ENCODE measurements at places on chromosomes 2 and 18.

GRCh38 chr2:23330214-23330613 lies 54.8 kb upstream of the KLHL29 start:
- DNase-seq: no peak

GRCh38 chr18:57621246-57621604 lies 411 bp downstream of the NARS1 start:
- no peak for DNase-seq

DNA sequence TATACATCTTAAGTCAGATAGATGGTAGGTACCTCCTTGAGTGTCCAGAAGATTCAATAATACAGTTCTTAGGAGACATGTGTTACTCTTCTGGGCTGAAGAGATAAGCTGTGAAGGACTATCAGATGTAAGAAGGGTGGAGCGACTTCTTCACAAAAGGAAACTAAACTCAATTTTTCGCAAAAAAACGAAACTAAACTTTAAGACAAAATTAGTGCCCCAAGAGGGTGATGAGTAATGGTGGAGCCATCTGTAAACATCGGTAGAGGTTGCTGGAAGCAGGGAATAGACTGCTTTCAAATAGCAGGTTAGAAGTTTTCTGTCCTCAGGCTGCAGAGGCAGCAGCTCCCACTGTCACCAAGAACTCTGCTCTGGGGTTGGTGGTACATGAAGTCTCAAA lies 111.6 kb upstream of the TACR1 start:
- DNase-seq: no peak

- no peak for DNase-seq
Measured at GRCh38 chr2:233062451-233062850, 2.3 kb downstream of the INPP5D start.

- no peak for DNase-seq
Measured at GRCh38 chr18:57585855-57586250, 649 bp downstream of the FECH start.

GRCh38 chr2:238428866-238429265 lies 2.1 kb downstream of the ASB1 start:
- DNase-seq: no peak

DNA sequence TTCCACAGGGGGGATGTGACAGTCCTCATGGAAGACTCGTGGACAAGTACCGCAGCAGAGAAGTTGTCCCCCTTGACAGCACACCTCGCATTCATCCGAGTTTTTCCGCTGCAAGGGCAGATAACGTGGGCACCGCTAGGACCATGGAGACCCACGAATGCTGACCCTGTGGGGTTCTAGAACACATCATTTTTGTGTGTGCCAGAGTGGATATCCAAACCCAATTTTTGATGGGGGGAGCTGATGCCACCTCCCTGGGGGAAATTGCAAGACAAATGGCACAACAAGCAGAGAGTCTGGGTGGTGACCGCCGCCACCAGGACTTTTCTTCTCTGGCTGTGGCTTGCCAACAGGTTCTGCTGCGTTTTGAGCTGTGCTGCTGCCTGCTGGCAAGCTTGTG lies 46.9 kb downstream of the SP110 start:
- DNase-seq: no peak

DNA sequence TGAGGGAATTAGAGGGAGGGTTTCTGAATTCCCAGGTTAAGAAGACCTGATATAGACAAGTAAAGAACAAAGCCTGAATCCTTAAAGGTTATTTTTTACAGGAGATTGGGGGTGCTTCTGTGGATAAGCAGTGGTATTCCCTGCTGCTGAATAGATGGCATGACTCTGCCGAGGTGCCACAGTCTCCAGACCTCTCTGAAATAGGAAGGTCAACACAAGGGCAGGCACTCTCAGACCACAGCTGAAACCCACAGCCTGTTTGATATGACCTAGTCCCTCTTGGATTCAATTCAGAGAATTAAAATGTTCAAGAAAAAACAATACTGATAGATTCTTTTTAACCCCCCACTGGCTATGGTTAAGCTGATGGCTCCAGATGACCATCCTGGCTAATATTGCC lies 259.3 kb downstream of the PTGR3 start:
- no peak for DNase-seq

GRCh38 chr18:45571714-45572113 lies 43.6 kb upstream of the SLC14A2 start:
- DNase-seq: no peak

- DNase-seq: no peak
Measured at GRCh38 chr2:98058191-98058975, 28.6 kb upstream of the VWA3B start.

GRCh38 chr2:43576981-43577892 lies 18.6 kb downstream of the THADA start:
- no peak for DNase-seq

DNA sequence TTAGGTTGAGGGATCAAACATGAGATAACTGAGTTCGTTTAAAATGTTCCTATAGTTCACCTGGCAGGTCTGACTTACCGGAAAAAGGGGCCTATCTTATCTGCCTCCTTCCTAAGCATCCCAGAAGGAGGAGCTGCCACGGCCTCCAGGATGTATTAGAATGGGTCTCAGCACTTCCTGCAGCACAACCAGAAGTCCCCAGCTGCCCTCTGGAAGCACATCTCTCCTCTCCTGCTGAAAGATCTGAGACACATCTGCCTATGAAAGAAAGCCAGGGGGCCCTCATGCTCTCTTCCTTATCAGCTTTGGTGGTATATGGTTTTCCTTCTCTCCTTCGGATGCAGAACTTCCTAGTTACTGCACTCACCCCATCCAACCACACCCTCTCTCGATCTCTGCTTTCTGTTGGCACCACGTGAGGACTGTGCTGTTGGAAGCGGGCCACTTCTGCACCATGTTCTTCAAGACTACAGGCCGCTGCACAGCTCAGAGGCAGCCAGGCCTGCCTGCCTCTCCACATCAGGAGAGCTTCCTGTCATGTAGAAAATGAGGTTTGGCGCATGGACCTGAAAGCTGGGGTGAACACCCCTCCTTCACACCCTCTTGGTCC lies 6.5 kb downstream of the IGFBP5 start:
- DNase-seq: no peak

GRCh38 chr2:196159221-196159892 lies 12.0 kb downstream of the STK17B start:
- no peak for DNase-seq

GRCh38 chr2:8986327-8986976 lies 17.0 kb downstream of the MBOAT2 start:
- DNase-seq: no peak

DNA sequence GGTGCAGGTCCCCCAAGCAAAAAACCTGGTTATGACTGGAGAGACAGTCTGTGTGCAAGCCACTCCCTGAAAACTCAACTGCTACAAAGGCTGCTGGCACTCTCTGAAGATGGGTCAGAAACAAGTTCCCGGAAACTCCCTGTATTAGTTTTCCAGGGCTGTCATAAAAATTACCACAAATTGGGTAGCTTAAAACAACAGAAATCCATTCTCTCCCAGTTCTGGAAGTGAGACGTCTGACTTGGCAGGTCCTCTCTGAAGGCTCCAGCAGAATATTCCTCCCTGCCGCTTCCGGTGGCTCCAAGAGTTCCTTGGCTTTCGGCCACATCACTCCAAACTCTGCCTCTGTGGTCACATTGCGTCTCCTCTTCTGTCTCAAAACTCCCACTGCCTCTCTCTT lies 30.1 kb upstream of the SERPINE2 start:
- no peak for DNase-seq

DNA sequence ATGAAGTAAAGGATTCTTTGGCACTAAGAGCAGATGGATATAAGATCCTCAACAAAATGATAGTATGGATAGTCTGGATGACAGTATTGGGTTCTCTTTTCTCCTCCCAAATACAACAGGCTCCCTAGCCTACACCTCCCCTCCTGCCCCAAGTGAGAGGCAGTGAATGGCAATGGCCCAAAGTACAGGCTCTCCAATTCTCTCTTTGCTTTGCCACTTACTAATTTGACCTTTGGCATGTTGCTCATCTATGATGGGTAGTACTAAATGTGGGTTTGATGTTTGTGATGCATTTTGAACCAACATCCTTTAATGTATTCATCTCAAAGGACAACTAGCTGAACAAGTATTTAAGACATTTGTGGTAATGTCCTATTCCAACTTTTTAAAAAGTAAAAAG lies 65.9 kb downstream of the EIF5B start:
- DNase-seq: no peak

DNA sequence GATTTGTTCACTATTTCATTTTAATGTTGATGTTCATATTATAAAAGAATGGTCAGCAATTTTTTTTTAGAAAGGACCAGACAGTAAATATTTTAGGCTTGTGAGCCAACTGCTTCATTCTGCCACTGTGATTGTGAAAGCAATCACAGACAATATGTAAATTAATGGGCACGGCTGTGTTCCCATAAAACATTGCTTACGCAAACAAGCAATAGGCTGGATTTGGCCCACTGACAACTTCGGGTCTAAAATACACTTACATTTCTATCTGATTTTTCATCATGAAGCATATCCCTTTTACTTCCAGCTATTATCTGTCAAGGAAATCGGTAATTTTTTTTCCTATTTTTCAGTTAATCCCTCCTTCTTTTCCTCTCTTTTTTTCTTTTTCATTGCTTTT lies 182.2 kb upstream of the CDH2 start:
- DNase-seq: no peak

- DNase-seq: no peak
Measured at GRCh38 chr18:3453540-3454364, 3.8 kb downstream of the TGIF1 start.

GRCh38 chr2:207143215-207144172 lies 22.3 kb downstream of the KLF7 start:
- DNase-seq: no peak

DNA sequence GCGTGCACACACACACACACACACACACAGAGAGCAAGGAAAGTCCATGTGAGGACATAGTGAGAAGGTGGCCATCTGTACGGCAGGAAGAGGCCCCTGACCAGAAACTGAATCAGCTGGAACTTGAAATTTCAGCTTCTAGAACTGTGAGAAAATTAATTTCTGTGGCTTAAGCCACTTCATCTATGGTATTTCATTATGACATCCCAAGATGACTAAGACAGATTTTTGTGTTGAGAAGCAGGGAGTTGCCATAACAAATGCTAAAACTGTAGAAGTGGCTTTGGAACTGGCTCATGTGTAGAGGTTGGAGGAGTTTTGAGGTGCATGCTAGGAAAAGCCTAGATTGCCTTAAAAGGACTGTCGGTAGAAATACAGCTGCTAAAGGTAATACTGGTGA lies 63.4 kb upstream of the ZBTB7C start:
- no peak for DNase-seq

DNA sequence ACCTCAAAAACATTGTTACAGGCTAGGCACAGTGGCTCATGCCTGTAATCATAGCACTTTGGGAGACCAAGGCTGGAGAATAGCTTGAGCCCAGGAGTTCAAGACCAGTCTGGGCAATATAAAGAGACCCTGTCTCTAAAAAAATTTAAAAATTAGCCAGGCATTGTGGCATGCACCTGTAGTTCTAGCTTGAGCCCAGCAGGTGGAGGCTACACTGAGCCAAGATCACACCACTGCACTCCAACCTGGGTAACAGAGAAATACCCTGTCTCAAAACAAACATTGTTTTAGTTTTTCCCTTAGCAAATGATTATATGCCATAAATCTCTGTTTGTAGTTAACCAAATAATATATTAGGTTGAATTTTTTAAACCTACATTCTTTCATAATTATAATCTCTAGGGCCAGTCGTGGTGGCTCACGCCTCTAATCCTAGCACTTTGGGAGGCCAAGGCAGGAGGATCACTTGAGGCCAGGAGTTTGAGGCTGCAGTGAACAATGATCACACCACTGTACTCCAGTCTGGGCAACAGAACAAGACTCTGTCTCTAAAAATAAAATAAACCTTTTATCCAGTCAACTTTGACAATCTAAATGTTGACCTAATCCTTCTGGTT lies 13.3 kb upstream of the CYP20A1 start:
- DNase-seq: no peak

DNA sequence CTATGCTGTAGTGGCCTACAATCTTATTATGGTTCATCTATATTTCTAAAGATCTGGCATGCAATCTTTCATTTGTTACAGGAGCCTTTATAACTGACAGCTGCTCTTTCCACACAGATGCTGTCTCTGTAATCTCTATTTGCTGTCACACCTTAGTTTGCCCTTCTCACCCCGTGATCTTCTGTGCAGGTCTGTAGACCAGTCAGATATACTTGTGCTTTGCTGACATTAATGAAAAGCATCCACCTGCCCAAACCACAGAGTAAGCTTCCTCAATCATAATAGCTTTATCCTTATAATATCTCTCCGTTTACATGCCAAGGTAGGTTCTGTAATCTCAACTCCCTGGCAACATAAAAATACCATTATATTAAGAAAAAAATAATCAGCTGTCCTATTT lies 122.4 kb downstream of the GRB14 start:
- no peak for DNase-seq

- DNase-seq: no peak
Measured at GRCh38 chr18:46051731-46052461, 20.2 kb downstream of the PSTPIP2 start.

DNA sequence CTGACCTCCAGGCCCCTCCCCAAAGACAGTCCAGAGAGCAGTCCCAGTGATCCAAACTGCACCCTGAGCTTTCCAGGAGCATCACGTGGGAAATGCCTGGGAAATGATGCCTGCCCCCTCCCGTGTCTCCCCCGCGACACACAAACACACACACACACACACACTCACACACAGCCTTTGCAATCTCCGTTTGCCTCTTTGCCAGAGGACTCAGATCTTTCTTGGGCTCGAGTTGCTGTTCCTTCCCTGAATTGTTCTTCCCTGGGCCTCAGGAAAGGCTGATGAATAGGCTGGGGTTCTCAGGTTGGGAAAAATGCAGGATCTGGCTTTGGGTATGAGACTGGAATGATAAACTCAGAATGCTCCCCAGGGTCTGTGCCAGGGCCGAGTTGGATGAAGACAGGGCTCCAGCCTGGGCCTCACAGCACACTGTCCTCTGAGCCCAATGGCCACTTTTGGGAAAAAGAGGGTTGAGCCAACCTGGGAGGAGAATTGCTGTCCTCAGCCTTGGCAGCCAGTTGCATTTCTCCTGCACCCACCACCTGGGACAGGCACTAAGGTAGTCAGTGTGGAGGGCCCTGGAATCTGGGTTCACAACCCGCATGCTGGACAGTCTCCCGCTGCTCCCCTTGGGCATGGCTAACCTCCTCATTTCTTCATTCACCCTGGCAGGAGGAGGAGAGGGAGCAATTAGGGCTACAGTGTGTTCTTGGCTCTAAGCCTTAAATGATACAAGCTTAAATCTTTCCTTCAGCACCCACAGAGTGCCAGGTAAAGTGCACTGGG lies 43.9 kb upstream of the ATP6V1B1 start:
- DNase-seq: no peak

DNA sequence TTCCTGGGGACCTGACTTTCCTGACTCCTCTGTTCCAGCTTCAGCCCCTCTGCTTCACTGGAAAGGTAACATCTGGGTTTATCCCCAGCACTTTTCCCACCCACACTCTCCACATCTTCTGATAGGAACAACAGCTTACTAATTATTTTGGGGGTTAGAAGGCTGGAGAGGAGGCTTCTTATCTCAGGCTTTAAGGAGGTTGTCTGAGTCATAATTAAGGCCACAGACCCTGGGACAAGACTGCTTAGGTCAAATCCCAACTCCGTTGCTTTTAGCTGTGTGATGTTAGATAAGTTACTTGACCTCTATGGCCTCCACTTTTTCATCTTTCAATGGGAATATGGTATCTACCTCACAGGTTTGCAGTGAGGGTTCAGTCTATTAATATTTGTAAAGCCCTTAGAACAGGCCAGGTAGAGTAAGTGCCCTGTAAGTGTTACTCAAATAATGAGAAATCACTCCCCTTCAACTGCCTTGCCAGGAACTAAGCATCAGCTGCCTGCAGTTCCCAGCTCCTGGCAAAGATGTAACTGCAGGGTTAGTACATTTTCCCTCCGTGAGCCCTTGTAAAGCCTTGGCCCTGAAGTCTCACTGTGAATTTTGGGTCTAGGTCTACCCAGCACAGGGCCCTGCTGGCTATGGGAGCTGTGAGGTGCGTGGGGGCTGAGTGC lies 123.6 kb downstream of the MTX2 start:
- DNase-seq: no peak

Measured in central memory CD8-positive, alpha-beta T cell (primary cell).